Activated CD8-positive, alpha-beta memory T cell treated with anti-CD3 and anti-CD28 coated beads for 4 hours (primary cell): ENCODE measurements at places on chromosomes 7 and 10.

DNA sequence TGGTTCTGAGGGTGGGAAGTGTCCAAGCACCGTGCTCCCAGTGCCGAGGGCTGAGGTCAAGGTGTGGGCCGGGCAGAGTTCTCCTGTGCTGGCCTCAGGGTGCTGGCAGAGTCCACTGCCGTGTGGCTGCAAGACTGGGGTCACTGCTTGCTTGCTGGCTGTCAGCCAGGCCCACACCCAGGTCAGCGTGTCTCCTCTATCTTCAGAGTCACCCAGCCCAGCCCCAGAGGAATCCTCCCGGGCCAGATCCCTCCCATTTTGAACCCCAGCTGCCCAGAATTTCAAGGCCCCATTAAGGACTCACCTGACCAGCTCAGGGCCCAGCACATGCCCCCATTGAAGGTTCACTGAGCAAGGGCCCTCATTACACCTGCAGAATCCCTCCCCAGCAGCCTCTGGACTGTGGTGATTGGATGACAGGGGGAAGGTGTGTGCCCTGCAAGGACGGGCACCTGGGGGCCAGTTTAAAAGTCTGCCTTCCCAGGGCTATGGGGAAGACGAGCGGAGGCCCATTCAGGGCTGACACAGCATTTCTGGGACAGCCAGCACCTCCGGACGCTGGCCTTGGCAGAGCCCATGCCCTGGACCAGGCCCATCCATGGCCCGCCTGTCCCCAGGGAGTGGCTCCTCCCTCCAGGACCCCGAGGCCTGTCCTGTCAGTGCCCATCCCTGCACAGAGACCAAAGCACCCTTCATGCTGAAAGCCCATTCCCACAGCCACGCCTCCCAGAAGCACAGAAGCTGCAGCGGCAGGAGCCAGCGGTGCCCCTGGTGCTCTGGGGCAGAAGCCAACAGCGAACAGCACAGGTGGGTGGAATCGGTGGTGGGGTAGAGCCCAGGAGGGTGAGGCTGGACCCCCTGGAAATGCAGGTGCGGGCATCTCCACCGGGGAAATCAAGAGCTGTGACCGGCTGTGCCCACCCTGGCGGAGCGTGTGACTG lies 45.1 kb upstream of the PPP2R2D start:
- DNase-seq: no peak

- DNase-seq: no peak
Measured at GRCh38 chr7:91162436-91162835, 101.8 kb upstream of the FZD1 start.

DNA sequence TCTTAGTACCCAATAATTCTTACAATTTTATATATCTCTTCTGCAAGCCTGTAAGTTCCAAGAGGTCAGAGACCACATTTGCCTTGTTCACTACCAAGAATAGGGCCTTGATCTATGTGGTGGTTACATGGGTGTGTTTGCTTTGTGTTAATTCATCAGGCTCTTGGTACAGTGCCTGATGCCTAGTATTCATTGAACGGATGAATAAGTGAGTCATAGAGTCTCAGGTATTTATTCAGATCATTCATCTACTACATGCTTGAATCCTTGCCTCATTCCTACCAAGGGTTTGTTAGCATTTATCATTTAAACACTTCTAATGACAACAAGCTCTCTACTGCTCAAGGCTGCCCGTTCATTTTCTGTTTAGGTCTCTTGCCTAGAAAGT lies 11.3 kb upstream of the SGPL1 start:
- DNase-seq: no peak

DNA sequence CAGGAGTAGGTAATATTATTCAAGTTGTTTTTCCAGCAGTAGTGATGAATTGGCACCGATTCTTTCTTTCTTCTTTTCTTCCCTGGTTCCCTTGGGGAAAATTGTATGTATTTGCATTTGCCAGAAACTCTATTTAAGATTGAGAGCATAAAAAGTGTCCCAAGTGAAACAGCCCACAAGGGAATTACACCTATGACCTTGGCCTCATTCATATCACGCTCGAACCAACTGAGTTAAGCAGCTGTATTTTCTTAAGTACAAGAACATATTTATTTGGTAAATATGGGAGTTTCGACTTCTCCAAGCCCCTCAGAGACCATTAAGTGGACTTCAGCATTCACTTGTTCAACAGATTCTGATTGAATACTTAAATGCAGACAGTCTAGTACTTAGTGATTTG lies 54.1 kb upstream of the MET start:
- no peak for DNase-seq

- DNase-seq: no peak
Measured at GRCh38 chr10:58275908-58276307, 6.9 kb downstream of the CISD1 start.

- DNase-seq: no peak
Measured at GRCh38 chr7:50492770-50493519, 42.8 kb upstream of the FIGNL1 start.

GRCh38 chr7:44279731-44280505 lies 45.5 kb downstream of the CAMK2B start:
- no peak for DNase-seq

DNA sequence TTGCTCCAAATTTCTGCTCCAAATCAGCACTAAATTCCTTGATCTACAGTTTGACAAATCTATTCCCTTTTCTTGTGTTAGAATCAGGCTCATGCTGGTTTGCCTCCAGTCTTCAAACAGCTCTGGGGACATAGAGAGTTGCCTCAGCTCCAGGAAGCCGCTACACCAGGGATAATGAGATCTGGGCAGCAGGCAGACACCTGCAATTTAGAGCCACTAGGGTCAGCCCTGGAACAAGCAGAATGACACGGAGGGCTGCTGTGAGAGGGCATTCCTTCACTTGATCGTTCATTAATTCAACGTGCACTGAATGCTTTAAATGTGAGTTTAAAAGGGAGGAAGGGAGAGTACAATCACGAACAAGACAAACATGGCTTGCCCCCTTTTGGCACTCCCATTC lies 3.7 kb upstream of the ELMO1 start:
- DNase-seq: no peak

DNA sequence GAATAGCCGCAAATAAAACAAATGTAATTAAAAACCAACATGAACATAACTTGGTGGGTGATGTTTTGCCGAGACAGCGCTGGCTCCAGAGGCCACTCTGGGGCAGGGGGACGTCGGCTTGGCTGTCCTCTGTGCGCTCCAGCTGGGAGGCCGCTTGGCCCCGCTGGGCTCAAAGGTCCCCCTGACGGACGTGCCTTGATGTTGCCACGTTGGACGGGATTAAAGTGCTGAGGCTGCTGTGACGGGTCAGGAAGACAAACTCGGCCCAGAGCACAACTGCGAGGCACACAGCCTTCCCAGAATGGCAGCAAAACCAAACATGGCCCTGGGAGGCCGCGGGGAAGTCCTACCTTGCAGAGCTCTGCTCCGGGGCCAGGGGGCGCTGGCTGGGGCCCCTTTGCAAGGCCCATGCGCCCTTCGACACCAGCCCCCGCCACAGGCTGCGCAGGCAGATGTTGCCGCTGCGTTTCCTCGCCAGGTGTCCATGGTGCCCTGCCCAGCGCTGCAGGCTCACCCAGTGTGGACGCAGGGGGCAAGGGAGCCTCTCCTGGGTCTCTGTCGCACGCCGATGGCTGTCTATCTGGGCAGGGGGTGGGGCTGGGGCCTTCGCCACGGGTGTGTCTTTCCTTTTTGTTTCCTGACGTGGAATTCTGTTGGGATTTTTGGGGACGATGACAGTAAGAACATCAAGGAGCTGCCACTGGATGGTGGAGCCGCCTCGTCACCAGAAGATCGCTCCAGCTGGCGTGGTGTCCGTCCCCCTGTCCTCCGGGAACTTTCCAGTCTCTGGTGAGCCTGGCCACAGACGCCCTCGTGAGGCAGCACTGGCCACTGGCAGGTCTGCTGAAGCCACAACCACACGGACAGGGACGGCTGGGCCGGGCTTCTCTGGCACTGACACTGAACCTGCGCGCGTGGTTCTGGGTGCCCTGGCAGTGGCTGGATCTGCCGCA lies 99.6 kb upstream of the DIP2C start:
- no peak for DNase-seq

DNA sequence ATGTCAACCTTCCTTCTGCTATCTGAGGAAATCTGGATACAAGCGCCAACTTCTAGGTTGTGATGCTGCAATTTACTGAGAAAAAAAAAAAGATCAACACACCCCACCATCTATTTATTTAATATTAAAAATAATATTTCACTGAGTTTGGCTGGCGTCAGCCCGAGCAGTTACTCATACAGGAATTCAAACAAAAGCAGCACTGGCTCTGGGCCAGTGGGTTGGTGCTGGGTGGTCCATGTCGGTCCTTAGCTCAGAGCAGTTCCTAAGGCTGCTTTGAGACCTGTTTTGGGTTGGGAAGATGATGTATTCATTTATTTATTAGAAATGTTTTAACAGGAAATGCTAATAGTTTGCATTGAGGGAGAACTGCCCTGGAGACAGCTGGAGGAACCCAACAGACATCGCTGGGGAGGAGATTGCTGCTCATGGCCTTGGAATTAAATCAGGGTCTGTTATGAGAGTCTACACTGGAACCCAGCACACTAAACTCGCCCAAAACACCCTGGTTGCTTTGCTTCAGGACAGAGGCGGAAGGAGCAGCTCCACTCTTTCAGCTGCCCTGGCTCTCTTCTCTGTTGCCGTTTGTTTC lies 36.3 kb upstream of the GOT1 start:
- no peak for DNase-seq

- no peak for DNase-seq
Measured at GRCh38 chr7:120735791-120736190, 122.2 kb downstream of the TSPAN12 start.

GRCh38 chr10:110376767-110377160 lies 72.0 kb upstream of the SMNDC1 start:
- DNase-seq: no peak

DNA sequence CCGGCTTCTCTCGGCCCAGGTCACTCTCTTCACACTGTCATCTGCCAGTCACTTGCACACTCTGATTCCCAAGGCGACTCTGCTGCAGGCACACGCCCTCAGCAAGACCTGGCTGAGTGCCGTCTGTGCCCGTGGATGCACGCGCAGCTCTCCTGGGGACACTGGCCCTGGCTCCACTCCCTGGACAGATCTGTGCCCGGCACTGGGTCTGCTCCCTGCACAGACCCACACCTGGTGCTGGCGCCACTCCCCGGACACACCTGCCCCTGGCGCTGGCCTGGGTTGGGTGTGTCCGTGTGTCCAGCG lies 133.2 kb downstream of the DNAJB6 start:
- no peak for DNase-seq
